ENCODE measurements at places on chromosomes 2 and 18. TPM values are rescaled to one million over a fixed set of nuclear protein-coding genes. Genes with fewer than 3 reads are reported as not detected.

DNA sequence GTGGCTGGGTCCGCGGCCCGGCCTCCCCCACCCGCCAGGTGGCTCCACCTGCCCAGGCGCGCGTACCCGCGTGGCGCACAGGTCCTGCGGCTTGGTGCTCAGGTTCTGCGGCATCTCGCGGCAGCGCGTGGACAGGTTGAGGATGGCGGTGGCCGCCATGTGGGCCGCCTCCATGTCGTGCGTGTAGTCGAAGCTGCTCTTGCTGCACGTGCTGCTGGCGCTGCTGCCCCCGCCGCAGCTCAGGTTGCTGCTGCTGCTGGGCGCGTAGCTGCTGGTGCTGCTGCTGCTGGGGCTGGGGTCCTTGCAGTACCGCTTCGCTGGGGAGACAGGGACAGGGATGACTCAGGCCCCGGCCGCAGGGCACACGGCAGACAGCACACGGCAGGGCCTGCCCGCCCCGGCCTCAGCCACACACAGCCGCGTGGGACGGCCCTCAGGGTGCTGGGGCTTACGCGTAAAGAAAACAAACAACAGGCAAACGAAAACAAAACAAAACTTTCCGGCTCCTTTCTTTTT, 147.7 kb upstream of the PXDN start:
- no peak overlapping the region for H3K4me3 ChIP-seq
- H3K27me3 ChIP-seq: peaks cover 7% of the 10 kb centered on the region
- H3K27ac ChIP-seq: no peak overlapping the region
- H3K36me3 ChIP-seq: no peaks in the 10 kb centered on the region
- DNase-seq: no peak

The UGT1A3 gene
- total RNA-seq: not detected

DNA sequence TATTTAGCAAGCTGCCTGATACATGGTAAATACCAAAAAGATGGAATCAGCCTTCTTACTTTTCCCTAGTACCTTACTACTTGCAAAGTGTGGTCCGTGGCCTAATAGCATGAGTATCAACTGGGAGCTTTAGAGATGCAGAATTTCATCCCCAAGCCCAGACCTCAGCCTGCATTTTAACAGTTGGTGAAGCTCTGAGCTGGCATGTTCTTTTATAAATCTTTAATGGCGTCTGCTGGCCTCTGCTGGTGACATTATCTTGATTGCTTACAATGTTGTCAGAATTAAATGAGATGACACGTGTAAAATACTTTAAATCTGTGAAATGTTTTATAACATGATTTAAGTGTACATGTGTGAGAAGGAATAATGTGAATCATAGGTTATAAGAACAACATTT, 115.1 kb upstream of the NOSTRIN start:
- peaks cover 5% of the 10 kb centered on the region for H3K36me3 ChIP-seq
- no peak overlapping the region for H3K4me3 ChIP-seq
- no peak for DNase-seq
- H3K27me3 ChIP-seq: no peaks in the 10 kb centered on the region
- H3K4me1 ChIP-seq: peaks cover 14% of the 10 kb centered on the region
- H3K27ac ChIP-seq: no peak overlapping the region

The FARSB gene
- 20.8 TPM for total RNA-seq

DNA sequence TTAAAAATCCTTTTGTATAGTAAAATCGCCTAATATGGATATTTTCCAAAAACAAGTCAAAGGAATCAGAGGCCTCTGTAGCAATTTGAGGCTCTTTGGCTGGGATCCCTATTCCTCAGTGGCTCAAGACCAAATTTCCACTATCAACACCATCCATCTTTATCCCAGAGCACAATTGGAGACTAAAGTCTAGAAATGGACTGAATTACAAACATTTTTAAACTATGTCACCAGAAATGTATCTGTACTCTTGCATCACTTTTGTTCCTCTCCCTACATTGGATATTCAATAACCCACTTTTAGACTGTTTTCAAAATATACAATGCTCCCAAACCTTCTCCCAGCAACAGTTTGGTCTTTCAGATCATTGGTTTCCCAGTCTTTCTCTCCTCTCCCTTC, 140.4 kb upstream of the KLHL29 start:
- H3K4me1 ChIP-seq: no peaks in the 10 kb centered on the region
- no peak overlapping the region for H3K4me3 ChIP-seq
- no peak for DNase-seq
- H3K27me3 ChIP-seq: no peaks in the 10 kb centered on the region
- no peaks in the 10 kb centered on the region for H3K36me3 ChIP-seq

DNA sequence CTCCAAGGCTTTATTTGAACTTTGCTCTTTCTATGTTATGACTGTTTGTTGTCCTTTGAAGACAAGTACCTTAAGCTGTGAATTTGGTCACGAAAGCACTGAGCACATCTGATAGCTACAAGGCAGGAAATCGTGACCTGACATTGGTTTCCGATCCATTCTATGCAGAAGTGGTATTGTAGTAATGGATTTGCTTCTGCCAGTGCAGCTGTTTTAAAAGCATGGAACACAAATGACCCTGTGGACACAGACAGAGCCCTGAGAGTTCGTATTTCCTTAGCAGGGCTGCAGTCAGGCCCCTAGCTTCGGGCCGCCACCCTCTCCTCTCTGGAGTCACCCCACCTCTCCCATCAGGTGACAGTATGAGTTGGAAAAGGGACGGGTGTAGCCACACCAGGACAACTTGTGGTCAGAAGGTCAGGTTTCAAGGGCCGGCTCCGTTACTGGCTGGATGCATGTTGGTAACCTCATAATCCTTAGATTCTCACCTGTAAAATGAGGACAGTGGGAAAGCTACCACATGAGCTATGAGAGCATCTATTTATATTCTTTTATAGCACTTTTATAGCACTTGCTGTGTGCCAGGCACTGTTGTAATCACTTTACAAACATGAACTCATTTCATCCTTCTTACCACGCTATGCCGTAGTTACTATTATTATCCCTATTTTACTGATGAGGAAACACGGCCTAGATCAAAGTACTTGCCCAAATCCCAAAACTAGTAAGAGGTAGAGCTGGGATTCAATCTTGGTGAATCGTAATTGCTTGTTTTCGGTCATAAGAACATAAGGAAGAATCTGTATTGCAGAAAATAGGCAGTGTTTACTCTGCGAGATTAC, 70.2 kb downstream of the SPATS2L start:
- peaks cover 83% of the 10 kb centered on the region for H3K4me1 ChIP-seq
- H3K36me3 ChIP-seq: peaks cover 7% of the 10 kb centered on the region
- DNase-seq: peak; percentile 45
- peak overlapping the region; percentile 43 for H3K27ac ChIP-seq
- H3K4me3 ChIP-seq: no peak overlapping the region

The NEU2 gene
- total RNA-seq: not detected

The RIT2 gene
- total RNA-seq: not detected

GRCh38 chr18:13256444-13257305, 38.1 kb downstream of the LDLRAD4 start:
- DNase-seq: no peak
- H3K27ac ChIP-seq: no peak overlapping the region
- H3K4me1 ChIP-seq: peaks cover 19% of the 10 kb centered on the region
- peaks cover 5% of the 10 kb centered on the region for H3K27me3 ChIP-seq

GRCh38 chr2:113198790-113199612, 25.2 kb downstream of the PSD4 start:
- no peak overlapping the region for H3K27ac ChIP-seq
- no peaks in the 10 kb centered on the region for H3K27me3 ChIP-seq

- no peaks in the 10 kb centered on the region for H3K4me1 ChIP-seq
- no peaks in the 10 kb centered on the region for H3K27me3 ChIP-seq
- H3K4me3 ChIP-seq: no peak overlapping the region
- no peak for DNase-seq
- H3K36me3 ChIP-seq: no peaks in the 10 kb centered on the region
Measured at GRCh38 chr2:158205215-158205614, 103.5 kb downstream of the UPP2 start.

- H3K36me3 ChIP-seq: no peaks in the 10 kb centered on the region
- DNase-seq: no peak
- peaks cover 18% of the 10 kb centered on the region for H3K27me3 ChIP-seq
- no peak overlapping the region for H3K4me3 ChIP-seq
- no peak overlapping the region for H3K27ac ChIP-seq
Measured at GRCh38 chr2:119409506-119409905, 22.1 kb upstream of the TMEM37 start.

DNA sequence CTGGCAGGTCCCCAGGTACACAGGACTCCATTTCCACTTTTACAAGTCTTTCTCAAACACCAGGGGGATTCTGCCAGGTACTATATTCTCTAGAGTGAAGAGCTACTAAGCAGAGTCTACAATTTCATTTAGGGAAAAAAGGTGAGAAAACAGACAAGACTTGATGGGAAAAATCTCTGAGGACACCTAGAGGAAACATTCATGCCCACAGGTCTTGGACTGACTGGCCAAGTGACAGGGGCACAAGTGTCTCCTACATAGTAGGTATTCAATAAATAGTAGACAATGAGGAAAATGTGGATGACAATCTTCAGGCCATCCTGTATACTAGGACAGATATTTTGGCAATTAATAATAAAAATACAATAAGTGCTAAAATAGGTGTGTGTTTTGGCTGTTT, 228.6 kb downstream of the CLIP4 start:
- H3K36me3 ChIP-seq: no peaks in the 10 kb centered on the region
- no peaks in the 10 kb centered on the region for H3K4me1 ChIP-seq
- H3K4me3 ChIP-seq: no peak overlapping the region
- DNase-seq: no peak
- no peak overlapping the region for H3K27ac ChIP-seq
- peaks cover 34% of the 10 kb centered on the region for H3K27me3 ChIP-seq

GRCh38 chr2:232551250-232551638, 755 bp downstream of the EIF4E2 start:
- H3K27me3 ChIP-seq: no peaks in the 10 kb centered on the region
- H3K36me3 ChIP-seq: peaks cover 60% of the 10 kb centered on the region

DNA sequence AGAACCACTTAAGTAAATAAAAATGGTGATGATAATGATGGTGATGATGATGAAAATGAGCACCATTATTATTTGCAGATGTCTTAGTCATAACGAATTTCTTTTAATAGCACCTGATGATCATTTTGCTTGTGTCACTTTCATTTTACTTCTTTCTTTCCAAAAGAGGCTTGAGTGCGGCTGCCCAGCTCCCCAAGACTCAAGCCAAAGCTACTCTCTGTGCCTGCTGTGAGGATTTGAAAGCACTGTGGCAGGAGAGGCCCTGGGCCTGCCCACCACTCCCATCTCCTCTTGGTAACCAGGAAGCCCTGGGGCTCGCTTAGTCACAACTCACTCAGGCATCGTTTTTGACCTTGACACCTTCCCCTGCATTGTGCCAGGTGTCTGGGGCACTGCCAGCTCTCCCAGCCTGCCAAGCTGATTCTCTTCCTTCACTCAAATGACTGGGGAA, 41.2 kb downstream of the RPL37A start:
- no peak for DNase-seq
- no peak overlapping the region for H3K27ac ChIP-seq
- no peaks in the 10 kb centered on the region for H3K36me3 ChIP-seq
- peaks cover 4% of the 10 kb centered on the region for H3K27me3 ChIP-seq
- H3K4me1 ChIP-seq: peaks cover 4% of the 10 kb centered on the region

- no peak for DNase-seq
- H3K36me3 ChIP-seq: peaks cover 6% of the 10 kb centered on the region
- no peak overlapping the region for H3K4me3 ChIP-seq
- no peak overlapping the region for H3K27ac ChIP-seq
- H3K4me1 ChIP-seq: peaks cover 28% of the 10 kb centered on the region
- H3K27me3 ChIP-seq: no peaks in the 10 kb centered on the region
Measured at GRCh38 chr18:48866028-48866733, 84.6 kb downstream of the SMAD7 start.

The RMDN2 gene
- 2.3 TPM for total RNA-seq

GRCh38 chr2:108345951-108346350, 31.8 kb upstream of the SULT1C4 start:
- no peaks in the 10 kb centered on the region for H3K4me1 ChIP-seq
- H3K27ac ChIP-seq: no peak overlapping the region
- H3K4me3 ChIP-seq: no peak overlapping the region
- no peak for DNase-seq
- H3K27me3 ChIP-seq: peaks cover 14% of the 10 kb centered on the region
- H3K36me3 ChIP-seq: no peaks in the 10 kb centered on the region

DNA sequence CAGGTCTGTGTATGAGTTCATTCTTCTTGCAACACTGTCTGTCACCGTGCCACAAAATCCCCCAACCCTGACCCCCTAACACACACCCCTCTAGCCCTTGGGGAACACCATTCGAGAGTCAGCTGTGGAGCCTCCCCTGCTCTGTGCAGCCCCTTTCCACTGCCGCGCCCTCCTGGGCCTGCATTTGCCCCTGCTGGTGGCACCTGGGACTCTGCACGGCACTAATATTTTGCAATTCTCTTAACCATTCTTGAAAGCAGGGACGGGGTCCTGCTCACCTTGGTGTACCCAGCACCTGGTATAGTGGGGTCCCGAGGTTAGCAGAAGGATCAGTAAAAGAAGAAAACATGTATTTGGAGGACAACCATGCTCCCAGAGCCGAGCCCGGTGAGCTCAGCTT, 124.0 kb downstream of the HDAC4 start:
- H3K36me3 ChIP-seq: peaks cover 14% of the 10 kb centered on the region
- peak overlapping the region; percentile 56 for H3K27ac ChIP-seq
- peaks cover 6% of the 10 kb centered on the region for H3K27me3 ChIP-seq
- H3K4me3 ChIP-seq: no peak overlapping the region
- H3K4me1 ChIP-seq: peaks cover 73% of the 10 kb centered on the region
- no peak for DNase-seq

- no peaks in the 10 kb centered on the region for H3K36me3 ChIP-seq
- DNase-seq: no peak
- H3K27ac ChIP-seq: no peak overlapping the region
- peaks cover 5% of the 10 kb centered on the region for H3K4me1 ChIP-seq
Measured at GRCh38 chr2:30436859-30437435, 10.1 kb upstream of the LCLAT1 start.

DNA sequence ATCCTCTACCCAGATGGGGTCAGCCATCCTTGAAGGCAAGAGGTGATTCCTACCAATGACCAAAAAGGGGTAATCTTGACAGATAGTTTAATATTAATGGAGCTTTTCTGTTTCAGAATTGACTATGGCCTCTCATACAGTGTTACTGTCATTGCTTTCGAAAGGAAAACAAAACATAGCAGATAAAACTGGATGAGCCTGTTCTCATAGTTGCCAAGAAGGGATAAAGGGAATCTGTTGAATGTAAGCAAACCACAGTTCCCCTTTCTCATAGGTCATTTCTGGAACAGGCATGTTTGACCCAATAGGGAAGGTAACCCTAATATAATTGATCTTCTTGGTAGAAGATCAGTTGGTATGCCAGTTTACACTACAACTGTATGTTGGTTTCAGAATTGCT, 1.6 kb downstream of the RAB27B start:
- no peak overlapping the region for H3K27ac ChIP-seq
- no peak overlapping the region for H3K4me3 ChIP-seq

DNA sequence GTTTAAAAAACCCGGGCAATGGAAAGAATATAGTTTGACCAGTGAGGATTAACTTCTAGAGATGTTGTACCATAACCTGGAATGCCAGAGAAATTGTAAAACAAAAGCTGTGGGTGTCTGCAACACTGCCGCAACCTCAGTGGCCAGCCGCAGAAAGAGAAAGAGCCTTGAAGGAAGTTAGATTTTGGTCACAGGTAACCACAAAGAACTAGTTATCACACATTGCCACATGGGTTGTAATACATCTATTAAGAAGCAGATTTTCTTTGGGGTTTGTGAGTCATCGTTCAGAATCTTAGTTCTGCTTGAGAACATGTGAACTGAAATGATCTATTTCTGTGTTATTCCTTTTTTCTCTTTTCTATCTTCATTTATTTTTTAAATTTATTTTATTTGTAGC, 222.9 kb upstream of the AGAP1 start:
- no peak overlapping the region for H3K27ac ChIP-seq
- no peaks in the 10 kb centered on the region for H3K36me3 ChIP-seq
- H3K4me3 ChIP-seq: no peak overlapping the region
- peaks cover 62% of the 10 kb centered on the region for H3K27me3 ChIP-seq
- peak; percentile 59 for DNase-seq

- H3K4me1 ChIP-seq: no peaks in the 10 kb centered on the region
- no peak overlapping the region for H3K27ac ChIP-seq
- H3K36me3 ChIP-seq: no peaks in the 10 kb centered on the region
- no peak overlapping the region for H3K4me3 ChIP-seq
Measured at GRCh38 chr2:67649331-67650261, 252.5 kb downstream of the ETAA1 start.

All from activated CD4-positive, alpha-beta memory T cell treated with anti-CD3 and anti-CD28 coated beads, Interleukin-2, amount 10 ng/mL, durations not matched to agents 7 days and 5 days (primary cell).